ENCODE measurements at places on chromosomes 7 and 10. TPM values are rescaled to one million over a fixed set of nuclear protein-coding genes. Genes with fewer than 3 reads are reported as not detected.

The ADAMTS14 gene
- total RNA-seq, result not detected

The TSPAN12 gene
- total RNA-seq, result not detected

The KNDC1 gene
- 0.09 TPM for total RNA-seq

The ANXA7 gene
- 150 TPM for total RNA-seq

The NPC1L1 gene
- not detected for total RNA-seq

The ARID5B gene
- total RNA-seq, result 67.4 TPM

The SPDYE16 gene
- 0.59 TPM for total RNA-seq

The PNLIPRP1 gene
- not detected for total RNA-seq

- no peak overlapping the region for H3K27ac ChIP-seq
- no peak for DNase-seq
- H3K27me3 ChIP-seq, result peaks cover 9% of the 10 kb centered on the region
- H3K4me1 ChIP-seq, result no peaks in the 10 kb centered on the region
- H3K4me3 ChIP-seq, result no peak overlapping the region
These were observed 138.4 kb downstream of the SDK1 start for GRCh38 chr7:3439333-3440030.

- peak; percentile 11 for DNase-seq
- H3K27me3 ChIP-seq, result no peaks in the 10 kb centered on the region
- peaks cover 15% of the 10 kb centered on the region for H3K4me1 ChIP-seq
- no peak overlapping the region for H3K27ac ChIP-seq
- H3K4me3 ChIP-seq, result no peak overlapping the region
These were observed 42.0 kb downstream of the ZNF467 start for GRCh38 chr7:149731207-149731955.

DNA sequence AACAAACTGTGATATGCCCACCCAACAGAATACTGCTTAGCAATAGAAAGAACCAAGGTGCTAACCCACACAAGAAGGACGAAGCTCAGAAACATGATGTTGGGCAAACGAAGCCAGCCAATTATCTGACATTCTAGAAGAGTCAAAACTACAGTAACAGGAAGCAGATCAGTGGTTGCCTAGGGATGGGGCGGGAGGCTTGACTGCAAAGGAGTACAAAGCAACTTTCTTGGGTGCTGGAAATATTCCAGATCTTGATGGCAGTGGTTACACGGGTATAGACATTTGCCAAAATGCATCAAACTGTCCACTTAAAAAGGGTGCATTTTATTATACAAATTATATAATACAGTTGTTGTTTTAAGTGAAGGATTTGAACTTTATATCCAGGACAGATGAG is 41.1 kb upstream of the RET start:
- no peaks in the 10 kb centered on the region for H3K36me3 ChIP-seq
- DNase-seq, result no peak
- no peak overlapping the region for H3K4me3 ChIP-seq
- no peaks in the 10 kb centered on the region for H3K27me3 ChIP-seq

- H3K4me3 ChIP-seq, result peak overlapping the region; percentile 9
- DNase-seq, result no peak
- H3K27me3 ChIP-seq, result no peaks in the 10 kb centered on the region
- H3K27ac ChIP-seq, result peak overlapping the region; percentile 5
These were observed 1.9 kb upstream of the OTUD1 start for GRCh38 chr10:23436983-23437382.

DNA sequence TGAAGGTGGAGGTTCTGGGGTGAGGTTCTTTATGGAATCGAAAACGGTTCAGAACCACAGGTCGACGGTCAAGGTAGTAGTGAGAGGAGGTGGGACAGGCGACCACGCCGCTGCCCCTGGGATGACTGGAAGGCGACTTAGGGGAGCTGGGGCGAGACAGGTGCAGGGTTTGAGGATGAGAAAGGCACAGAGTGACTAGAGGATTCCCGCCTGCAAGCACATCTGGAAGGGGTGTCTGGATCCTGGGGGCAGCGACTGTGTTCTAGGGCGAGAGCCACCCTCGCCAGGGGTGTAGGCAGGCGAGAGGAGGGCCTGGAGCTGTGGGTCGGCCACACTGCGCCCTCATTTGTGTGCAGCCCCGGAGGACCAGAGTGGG is 468 bp upstream of the IRF5 start:
- peak overlapping the region; percentile 97 for H3K4me3 ChIP-seq
- peak overlapping the region; percentile 94 for H3K27ac ChIP-seq
- peaks cover 25% of the 10 kb centered on the region for H3K36me3 ChIP-seq
- H3K27me3 ChIP-seq, result no peaks in the 10 kb centered on the region
- DNase-seq, result no peak

DNA sequence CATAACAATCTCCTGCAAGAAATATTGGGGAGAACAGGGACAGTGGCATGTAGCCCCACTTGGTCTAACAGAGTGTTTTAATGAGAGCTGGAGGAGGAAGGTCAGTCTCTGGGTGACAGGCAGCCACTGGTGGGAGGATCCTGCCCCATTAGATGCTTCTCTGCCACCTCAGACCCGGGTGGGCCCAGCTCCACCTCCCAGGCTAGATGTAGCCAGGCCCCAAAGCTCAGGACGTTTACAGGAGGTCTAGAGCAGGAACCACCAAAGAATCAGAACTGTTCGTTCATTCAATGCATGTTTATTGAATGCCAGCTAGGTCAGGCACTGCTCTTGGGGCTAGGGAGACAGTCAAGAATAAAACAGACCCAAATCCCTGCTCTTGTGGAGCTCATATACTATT is 28.4 kb upstream of the GPNMB start:
- no peaks in the 10 kb centered on the region for H3K4me1 ChIP-seq
- H3K27ac ChIP-seq, result no peak overlapping the region
- H3K36me3 ChIP-seq, result no peaks in the 10 kb centered on the region
- DNase-seq, result no peak
- H3K4me3 ChIP-seq, result no peak overlapping the region

DNA sequence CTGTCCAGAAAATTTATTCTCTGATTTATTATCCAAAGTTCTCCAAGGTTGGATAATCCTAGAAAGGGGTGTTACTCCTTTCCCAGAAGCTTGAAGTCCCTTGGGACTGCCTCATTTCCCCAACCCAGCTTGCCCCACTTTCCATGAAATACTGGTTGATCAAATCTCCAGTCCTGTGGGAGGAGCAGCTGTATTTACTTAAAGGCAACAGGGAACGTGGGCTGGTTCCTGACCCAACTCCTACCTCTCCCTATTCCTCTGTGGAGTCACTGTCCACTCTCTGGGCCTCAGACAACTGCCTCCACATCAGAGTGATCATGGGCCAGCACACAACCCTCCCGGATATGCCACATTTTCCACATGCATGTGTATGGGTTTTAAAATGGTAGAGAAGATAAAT is 166.2 kb upstream of the PRR15 start:
- no peak overlapping the region for H3K4me3 ChIP-seq
- no peak overlapping the region for H3K27ac ChIP-seq
- DNase-seq, result no peak
- H3K27me3 ChIP-seq, result peaks cover 7% of the 10 kb centered on the region
- no peaks in the 10 kb centered on the region for H3K4me1 ChIP-seq

DNA sequence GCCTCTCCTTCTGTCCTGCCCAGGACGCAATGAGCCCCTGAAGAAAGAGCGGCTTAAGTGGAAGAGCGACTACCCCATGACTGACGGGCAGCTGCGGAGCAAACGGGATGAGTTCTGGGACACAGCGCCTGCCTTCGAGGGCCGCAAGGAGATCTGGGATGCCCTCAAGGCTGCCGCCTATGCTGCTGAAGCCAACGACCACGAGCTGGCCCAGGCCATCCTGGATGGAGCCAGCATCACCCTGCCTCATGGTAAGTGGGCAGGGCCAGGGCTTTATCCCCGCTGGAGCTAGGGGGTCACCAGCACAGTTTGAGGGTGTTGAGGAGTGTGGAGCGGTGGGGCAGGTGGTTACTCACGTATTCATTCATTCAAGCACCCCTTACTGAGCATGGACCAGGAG is 4.7 kb upstream of the ANKRD2 start:
- H3K4me3 ChIP-seq, result no peak overlapping the region
- H3K27ac ChIP-seq, result no peak overlapping the region
- no peak for DNase-seq
- no peaks in the 10 kb centered on the region for H3K36me3 ChIP-seq

GRCh38 chr7:41122256-41122987 is 580.5 kb downstream of the INHBA start:
- DNase-seq, result no peak
- H3K27me3 ChIP-seq, result peaks cover 2% of the 10 kb centered on the region
- no peaks in the 10 kb centered on the region for H3K4me1 ChIP-seq
- H3K4me3 ChIP-seq, result no peak overlapping the region
- H3K36me3 ChIP-seq, result no peaks in the 10 kb centered on the region
- H3K27ac ChIP-seq, result no peak overlapping the region

DNA sequence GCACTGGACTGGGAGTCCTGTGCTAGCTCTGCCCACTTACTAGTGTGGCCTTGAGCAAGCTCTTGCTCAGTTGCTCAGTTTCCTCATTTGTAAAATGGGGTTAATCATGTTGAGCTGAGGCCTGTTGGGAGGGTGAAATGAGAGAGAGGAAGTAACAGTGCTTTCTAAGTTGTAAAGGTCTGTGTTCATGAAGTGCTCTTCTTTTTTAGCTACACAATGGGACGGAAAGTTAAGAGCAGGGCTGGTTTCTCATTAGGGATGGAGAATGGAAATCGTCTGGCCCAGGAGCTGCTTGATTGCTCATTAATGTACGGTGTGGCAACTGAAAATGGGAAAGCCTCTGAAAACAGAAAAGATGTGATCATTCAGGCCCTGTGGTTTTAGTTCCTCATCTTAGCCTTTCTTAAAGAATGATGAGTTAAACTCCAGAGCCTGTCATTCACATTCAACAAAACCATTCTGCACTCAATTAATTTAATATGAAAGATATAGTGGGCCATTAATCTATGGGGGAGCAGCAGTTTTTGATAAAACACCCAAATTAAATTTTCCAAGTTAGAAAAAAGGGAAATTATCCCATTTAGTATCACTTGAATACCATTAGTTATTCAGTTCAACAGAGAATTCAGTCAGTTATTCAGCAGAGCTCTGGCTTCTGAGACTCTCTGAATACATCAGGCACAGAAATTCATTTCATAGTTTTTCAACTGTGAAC is 60.5 kb downstream of the SH2D4B start:
- no peak for DNase-seq
- H3K36me3 ChIP-seq, result no peaks in the 10 kb centered on the region
- H3K27me3 ChIP-seq, result no peaks in the 10 kb centered on the region
- H3K27ac ChIP-seq, result peak overlapping the region; percentile 67
- H3K4me1 ChIP-seq, result peaks cover 25% of the 10 kb centered on the region

DNA sequence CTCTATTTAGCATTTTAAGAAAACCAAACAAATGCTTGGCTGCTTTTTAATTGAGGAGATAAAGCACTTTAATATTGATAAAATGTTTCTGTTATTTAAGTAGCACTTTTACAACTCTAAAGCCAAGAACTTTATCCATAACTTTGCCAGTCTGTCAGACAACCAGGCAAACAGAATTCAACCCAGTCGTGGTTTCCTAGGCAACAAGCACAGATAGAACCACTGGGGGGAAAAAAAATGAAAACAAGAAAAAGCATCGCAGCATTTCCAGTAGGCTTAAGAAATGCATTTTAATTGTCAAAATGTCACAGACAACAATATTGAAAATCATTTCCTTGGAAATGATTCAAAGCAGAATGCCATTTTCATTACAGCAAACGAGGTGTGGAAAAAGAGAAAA is 323.4 kb downstream of the PARD3 start:
- no peak overlapping the region for H3K4me3 ChIP-seq
- no peaks in the 10 kb centered on the region for H3K36me3 ChIP-seq
- DNase-seq, result no peak

DNA sequence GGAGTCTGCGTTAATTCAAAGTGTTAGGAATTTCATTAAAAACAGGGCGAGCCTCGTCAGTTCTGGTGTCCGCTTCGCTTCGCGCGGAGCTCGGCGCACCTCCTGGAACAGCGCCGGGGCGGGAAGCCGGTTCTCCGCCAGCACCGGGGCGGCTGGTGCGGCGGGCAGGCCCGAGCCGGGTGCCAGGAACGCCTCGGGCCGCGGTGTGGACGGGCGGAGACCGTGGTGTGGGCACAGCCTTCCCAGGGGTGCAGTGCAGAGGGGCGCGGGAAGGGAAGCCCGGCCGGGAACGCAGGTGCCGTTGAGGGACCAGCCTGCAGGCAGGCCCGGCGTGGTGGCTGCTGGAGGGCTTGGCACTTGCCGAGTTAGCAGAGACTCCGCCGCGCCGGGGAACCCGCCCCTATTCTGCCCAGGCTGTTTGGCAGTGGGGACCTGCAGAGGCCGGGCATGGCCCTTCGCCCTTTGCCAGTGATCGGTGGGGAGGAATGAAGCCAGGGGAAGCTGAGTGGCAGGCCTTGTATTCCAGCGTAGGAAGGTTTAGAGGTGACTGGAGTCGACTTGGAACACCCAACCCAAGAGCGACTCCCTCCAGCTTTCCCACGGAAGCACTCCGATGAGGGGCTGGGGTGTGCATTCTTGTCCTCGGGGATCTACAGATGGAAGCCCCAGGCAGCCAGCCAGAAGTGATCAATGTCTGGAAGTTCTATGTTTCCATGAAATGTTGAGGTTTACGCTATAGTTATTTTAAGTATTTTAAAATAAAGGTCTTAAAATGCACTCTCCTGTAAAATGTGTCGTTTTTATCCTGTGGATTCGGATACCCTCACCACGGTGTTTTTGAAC is 945 bp upstream of the RHEB start:
- H3K27ac ChIP-seq, result peak overlapping the region; percentile 98
- no peaks in the 10 kb centered on the region for H3K27me3 ChIP-seq
- peak overlapping the region; percentile 94 for H3K4me3 ChIP-seq
- H3K36me3 ChIP-seq, result peaks cover 9% of the 10 kb centered on the region

DNA sequence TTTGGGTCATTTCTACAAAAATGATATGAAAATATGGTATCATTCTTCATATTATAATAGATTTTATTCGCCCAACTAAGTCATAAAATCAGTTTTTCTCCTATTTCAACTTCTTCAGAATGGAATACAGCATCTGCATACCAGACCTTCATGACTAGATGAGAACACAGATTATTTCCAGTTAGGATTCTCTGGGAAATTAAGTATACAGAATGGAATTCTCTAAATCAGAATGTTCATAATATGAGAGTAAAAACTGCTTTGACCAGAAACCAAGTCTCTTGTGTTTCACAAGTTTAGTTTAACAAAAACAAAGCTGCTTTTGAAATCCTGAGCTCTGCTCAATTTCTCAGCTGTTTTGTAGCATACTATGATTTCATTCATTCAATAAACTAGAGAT is 160.3 kb upstream of the SEMA3A start:
- H3K36me3 ChIP-seq, result no peaks in the 10 kb centered on the region
- no peaks in the 10 kb centered on the region for H3K4me1 ChIP-seq
- no peak for DNase-seq
- no peaks in the 10 kb centered on the region for H3K27me3 ChIP-seq
- no peak overlapping the region for H3K4me3 ChIP-seq

DNA sequence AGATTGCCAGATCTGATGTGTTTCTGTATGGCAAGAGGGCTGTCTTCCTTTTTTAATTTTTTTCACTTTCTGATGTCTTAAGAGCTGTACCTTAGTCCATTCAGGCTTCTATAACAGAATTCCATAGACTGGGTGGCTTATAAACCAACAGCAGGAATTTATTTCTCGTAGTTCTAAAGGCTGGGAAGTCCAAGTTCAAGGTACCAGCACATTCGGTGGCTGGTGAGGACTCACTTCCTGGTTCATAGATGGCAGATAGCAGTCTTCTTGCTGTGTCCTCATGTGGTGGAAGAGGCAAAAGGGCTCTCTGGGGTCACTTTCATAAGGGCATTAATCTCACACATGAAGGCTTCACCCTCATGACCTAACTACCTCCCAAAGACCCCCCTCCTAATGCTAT is 20.8 kb downstream of the GPNMB start:
- H3K36me3 ChIP-seq, result no peaks in the 10 kb centered on the region
- no peaks in the 10 kb centered on the region for H3K27me3 ChIP-seq
- no peak overlapping the region for H3K27ac ChIP-seq
- no peak for DNase-seq
- no peaks in the 10 kb centered on the region for H3K4me1 ChIP-seq

- peak overlapping the region; percentile 15 for H3K4me3 ChIP-seq
- peaks cover 8% of the 10 kb centered on the region for H3K4me1 ChIP-seq
- no peak for DNase-seq
- H3K36me3 ChIP-seq, result no peaks in the 10 kb centered on the region
- peaks cover 7% of the 10 kb centered on the region for H3K27me3 ChIP-seq
- H3K27ac ChIP-seq, result no peak overlapping the region
These were observed 24.7 kb upstream of the DPYSL4 start for GRCh38 chr10:132162021-132162531.
